ENCODE measurements at places on chromosomes 6 and 20. TPM values are rescaled to one million over a fixed set of nuclear protein-coding genes. Genes with fewer than 3 reads are reported as not detected.

The STMND1 gene
- not detected for total RNA-seq

The HLA-DQB2 gene
- total RNA-seq: not detected

The SLC32A1 gene
- not detected for total RNA-seq

The KIF25 gene
- total RNA-seq: 0.51 TPM

The BPIFA1 gene
- not detected for total RNA-seq

The CAGE1 gene
- total RNA-seq: not detected

The COL10A1 gene
- total RNA-seq: not detected

The LY86 gene
- total RNA-seq: not detected

The FAM217A gene
- total RNA-seq: not detected

The SLC17A1 gene
- total RNA-seq: not detected

The NR2E1 gene
- 0.39 TPM for total RNA-seq

The TNFRSF6B gene
- 0.39 TPM for total RNA-seq

The C6orf118 gene
- total RNA-seq: not detected

The SYNDIG1 gene
- total RNA-seq: 0.47 TPM

Measured in H4 (cell line).